ENCODE measurements at places on chromosomes 1 and 21. TPM values are rescaled to one million over a fixed set of nuclear protein-coding genes. Genes with fewer than 3 reads are reported as not detected.

TFF2 gene
- total RNA-seq = not detected

DNA sequence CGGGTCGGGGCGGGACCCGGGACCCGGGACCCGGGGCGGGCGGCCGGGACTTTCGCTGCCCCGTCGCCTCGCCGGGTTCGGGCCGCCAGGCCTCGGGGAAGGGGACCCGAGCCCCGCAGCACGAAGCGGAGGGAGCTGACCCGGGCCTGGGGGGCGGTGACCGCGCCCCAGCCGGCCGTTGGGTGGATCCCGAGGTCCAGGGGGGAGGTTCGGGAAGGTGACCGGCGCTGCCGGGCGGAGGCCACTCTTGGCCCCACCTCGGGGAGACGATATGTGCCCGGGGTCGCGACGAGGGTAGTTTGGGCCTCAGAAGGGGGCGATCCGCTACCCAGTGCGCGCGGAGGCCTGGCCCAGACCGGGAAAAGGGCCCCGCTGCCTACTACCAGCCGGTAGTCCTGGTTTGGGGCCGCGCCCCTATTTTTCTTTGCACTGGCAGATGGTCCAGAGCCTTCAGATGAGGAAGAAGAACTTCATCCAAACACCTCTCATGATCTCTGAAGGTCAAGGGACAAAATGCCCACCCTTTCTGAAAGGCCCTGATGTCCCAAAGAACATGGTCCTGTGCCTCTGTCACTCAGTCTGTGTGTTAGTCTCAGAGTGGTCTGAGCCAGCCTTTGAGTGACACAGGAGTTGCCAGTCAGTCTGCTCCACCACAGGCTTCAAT is 766 bp downstream of the AGO4 start:
- peak; percentile 25 for DNase-seq

DNA sequence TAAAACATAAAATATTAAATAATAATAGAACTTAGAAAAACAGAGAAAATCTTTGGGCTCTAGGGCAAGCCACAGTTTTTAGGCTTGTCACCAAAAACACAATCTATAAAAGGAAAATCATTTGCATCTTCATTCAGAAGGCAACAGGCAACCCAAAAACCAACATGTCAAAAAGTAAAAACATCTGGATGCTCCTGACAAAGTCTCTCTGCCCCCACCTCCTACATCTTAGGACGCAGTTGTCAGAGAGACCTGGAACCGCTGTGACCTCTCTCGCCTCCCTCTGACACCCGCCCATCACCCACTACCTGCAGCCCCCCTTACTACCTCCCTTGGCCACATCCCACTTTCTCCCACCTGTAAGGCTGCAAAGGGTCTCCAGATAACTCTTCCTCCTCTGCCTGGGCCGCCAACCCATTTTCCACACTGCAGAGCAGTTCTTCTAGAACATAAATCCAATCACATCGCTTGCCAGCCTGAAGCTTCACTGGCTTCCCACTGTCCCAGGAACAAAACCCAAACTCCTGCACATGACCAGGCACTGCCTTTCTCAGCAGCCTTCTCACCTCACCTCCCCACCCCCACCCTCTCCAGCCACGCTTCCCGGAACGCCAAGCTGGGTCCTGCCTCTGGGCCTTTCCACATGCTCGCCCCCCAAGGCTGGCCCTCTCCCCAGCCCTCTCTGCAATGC is 14.7 kb downstream of the PRDM15 start:
- DNase-seq = no peak

GRCh38 chr1:36622741-36623648 is 140.3 kb upstream of the CSF3R start:
- DNase-seq = no peak

DNA sequence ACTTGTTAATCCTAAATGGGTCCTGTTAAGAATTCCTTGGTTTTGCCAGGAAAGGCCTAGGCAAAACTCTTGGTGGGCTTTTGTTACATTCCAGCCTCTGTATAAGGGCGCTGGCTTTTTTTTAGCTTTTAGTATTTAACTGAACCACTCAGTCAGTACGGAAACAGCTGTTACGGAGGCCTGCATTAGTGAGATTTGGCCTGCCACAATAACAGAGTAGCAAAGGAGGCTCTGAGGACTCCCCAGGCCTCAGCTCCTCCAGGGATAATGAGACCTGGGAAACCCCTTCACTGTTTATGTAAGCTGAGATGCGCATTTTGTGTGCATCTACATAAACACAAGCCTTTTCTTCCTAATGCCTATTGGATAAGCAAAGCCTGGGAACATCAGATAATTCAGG is 210.2 kb downstream of the APP start:
- DNase-seq = no peak

DNA sequence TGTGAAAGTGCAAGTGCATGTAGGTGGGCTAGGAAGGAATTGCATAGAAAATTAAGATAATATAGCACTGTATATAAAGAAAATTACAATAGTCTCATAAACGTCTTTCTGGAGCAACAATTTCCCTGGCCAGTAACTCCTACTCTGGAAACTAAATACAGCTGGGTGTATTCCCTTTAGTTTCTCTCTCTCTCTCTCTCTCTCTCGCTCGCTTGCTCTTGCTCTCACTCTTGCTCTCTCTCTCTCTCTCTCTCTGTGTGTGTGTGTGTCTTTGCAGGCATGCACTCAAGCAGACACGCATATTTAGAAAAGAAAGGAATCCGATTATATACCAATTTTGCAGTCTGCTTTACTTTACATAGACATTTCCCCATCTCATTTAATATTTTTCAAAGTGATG is 14.7 kb downstream of the S100A10 start:
- DNase-seq = no peak

PPIAL4G gene
- not detected for total RNA-seq

TTC22 gene
- total RNA-seq = 4.8 TPM

UBL4B gene
- not detected for total RNA-seq

DNA sequence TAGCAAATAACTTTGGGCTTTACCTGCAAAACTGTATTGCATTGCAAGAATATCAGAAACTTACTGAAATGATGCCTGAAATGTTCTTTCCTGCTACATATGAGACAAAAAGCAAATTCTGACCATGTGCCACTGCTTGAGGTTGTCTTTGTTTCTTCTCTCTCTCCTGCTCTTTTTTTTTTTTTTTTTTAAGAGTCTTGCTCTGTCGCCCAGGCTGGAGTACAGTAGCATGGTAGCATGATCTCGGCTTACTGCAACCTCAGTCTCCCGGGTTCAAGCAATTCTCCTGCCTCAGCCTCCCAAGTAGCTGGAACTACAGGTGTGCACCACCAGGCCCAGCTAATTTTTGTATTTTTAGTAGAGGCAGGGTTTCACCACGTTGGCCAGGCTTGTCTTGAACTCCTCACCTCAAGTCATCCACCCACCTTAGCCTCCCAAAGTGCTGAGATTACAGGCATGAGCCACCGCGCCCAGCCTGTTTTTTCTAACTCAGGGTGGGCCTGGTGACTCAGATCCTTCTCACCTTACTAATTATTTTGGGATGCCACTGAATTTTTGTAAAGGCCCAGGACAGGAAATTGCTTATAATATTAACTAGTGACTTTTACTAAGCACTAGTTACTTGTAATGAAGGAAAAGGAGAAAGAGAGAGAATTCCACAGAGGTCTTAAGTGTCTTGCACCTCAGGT is 35.9 kb downstream of the DNASE2B start:
- DNase-seq = peak; percentile 17

- no peak for DNase-seq
Observed at GRCh38 chr1:229295745-229296144, 24.8 kb downstream of the RAB4A start.

GRCh38 chr1:11383553-11384169 is 95.3 kb upstream of the DISP3 start:
- DNase-seq = peak; percentile 41

DNA sequence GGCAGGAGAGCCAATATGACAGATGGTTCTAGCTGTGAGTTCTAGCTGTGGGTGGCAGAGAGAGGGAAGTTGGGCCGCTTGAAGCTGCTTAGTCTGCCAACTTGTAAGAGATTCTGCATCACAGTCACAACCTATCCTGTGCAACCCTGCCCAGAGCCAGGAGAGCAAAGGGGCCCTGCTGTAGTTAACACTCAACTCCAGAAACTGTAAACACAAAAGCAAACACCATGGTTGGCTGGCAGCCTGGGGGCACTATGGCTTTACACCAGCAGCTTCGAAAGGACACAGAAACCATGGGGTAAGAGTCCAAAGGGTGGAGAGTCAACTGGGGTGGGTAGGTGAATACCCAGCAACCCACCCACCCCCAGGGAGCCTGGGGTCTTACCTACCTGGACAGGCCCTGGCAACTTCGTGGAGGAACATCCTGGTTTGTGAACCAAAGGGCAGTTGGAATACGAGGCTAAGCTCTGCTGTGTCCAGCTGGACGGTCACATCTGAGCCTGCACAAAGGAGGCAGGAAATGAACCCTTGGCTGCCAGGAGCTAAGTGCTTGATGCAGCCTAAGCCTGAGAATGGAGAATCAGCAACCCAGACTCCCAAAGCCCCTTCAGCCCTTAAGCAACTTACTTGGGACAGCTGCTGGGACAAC is 6.4 kb downstream of the INPP5B start:
- no peak for DNase-seq

- no peak for DNase-seq
Observed at GRCh38 chr1:201851949-201852348, 23.0 kb downstream of the IPO9 start.

DNA sequence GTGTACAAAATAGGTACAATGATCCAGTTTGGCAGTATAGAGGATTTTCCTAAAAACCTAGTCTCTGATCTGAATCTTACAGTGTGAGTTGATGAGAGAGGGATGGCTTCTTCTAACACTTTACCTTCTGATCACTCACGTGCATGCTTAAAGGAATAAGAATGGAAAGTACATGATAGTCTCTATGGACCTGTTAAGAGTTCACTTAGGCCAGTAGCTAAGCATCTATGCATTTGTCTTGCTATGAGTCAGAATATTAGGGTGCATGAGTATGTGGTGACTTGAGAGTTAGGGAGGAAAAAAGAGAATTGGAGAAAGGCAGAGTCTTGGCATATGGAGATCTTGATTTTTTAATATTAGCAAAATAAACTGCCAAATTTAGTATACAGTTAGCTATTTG is 206.3 kb downstream of the COL11A1 start:
- DNase-seq = no peak

DNA sequence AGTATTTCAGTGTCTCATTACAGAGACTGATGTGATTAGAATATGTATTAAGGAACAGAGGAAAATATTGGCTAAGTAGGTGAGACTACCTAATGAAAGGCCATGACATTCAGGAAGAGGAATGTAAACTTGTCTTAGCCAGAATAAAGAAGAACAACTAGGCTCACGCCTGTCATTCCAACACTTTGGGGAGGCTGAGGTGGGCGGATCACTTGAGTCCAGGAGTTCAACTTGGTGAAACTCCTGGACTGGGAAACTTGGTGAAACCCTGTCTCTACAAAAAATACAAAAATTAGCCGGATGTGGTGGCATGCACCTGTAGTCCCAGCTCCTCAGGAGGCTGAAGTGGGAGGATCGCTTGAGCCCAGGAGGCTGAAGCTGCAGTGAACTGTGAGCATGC is 14.8 kb upstream of the CACYBP start:
- no peak for DNase-seq

DNA sequence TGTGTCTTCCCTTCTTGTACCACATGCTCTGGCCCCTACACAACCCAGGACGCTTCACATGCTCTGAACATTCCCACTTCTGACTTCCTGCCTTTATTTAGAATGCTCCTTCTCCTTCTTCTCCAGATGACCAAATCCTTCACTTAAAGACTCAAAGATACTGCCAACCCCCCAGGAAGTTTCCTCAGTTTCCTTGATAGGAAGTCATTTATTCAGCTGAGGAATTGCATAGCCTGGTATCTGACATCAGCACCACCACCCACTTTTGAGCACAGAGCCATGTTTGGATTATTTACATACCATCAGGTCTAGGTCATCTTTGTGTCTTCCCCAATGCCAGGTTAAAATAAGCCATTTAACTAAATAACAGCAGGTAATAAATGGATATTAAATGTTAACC is 42.4 kb downstream of the GFI1 start:
- DNase-seq = no peak

GRCh38 chr1:158323866-158324265 is 7.5 kb downstream of the CD1B start:
- DNase-seq = no peak

SPRR1B gene
- 328 TPM for total RNA-seq

- DNase-seq = no peak
Observed at GRCh38 chr1:215243345-215244054, 161.0 kb downstream of the KCNK2 start.

DNA sequence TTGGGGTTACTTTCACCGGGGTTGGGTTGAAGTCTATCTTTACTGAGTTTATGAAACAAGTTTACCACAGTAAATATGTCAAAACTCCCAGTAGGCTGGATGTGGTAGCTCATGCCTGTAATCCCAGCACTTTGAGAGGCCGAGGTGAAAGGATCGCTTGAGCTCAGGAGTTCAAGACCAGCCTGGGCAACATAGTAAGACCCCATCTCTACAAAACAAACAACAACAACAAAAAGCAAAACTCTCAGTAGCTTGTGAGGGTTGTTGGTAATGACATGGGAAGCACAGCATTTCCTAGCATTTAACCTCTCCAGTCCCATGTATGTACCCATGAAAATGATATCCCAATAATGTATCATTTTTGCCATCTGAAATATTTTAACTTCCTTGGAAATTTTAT is 34.7 kb downstream of the GJA5 start:
- DNase-seq = no peak

- DNase-seq = no peak
Observed at GRCh38 chr1:64358692-64359091, 111.2 kb upstream of the CACHD1 start.

- DNase-seq = no peak
Observed at GRCh38 chr1:77592906-77593305, 89.6 kb downstream of the ZZZ3 start.

MAN1A2 gene
- total RNA-seq = 23.8 TPM

DNA sequence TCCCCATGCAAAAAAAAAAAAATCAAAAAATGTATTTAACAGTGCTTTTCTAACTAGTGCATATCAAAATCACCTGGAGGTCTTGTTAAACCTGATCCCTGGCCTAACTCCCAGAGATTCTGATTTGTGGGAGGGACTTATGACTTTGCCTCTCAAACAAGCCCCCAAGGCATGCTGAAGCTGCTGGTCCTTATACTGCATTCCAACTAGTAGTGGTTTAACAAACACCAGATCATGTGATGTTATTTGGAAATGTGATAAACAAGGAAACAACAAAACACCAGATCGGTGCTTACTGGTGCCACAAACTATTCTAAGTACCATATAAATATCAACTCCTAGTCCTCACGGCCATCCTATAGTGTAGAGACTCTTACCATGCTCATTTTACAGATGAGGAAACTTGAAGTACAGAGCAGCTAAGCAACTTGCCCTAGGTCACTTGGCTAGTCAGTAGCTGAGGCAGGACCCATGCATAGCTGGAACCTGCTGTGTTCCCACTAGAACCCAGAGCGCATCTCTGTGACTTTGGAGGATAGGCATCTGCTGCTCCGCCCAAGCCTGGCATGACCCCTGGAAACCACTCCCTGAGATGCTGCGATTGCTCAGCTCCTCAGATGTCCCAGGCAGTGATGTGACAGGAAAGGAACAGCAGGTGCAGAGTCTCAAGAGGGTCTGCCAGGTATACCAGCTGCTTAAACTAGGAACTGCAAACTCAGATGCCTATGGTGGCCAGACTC is 38.1 kb downstream of the SOX13 start:
- no peak for DNase-seq
